ENCODE measurements at places on chromosomes 13 and 19.

GRCh38 chr13:43293008-43293407, 269.6 kb downstream of the DNAJC15 start:
- no peak for DNase-seq

DNA sequence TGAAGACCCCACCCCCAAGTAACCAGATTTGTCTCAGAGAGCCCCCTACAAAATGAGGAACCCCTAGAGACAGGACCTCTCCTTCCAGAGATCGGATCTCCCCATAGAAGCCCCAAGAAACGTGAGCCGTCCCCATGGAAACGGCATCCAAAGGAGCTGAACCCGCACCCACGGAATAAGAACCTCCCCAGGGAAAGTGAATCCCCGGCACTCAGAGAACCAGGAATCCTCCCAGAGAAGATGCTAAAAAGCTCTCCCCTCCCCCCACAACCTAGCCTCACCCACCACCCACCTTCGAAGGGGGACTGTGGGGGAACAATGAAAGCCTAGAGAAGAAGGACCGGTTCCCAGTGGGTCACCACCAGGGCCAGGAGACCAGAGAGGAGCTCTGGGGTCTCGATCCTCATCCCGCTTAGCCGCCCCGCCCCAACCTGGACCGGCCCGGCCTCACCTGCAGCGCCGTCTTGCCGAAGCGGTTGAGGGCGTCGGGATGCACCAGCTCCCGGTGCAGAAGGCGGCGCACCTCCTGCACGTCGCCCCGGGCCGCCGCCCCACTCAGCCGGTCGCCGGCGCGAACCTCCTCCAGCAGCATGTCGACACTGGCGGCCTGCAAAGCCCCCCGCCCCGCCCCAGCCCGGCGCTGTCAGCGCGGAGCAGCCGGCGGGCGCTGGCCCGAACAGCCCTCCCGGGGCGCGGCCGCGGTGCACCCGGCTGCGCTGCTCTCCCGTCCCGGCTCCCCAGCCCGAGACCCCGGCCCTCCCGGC, 535 bp downstream of the CDKN2D start:
- DNase-seq: peak; percentile 77

GRCh38 chr19:41920882-41921576, 7.2 kb downstream of the ERFL start:
- no peak for DNase-seq

DNA sequence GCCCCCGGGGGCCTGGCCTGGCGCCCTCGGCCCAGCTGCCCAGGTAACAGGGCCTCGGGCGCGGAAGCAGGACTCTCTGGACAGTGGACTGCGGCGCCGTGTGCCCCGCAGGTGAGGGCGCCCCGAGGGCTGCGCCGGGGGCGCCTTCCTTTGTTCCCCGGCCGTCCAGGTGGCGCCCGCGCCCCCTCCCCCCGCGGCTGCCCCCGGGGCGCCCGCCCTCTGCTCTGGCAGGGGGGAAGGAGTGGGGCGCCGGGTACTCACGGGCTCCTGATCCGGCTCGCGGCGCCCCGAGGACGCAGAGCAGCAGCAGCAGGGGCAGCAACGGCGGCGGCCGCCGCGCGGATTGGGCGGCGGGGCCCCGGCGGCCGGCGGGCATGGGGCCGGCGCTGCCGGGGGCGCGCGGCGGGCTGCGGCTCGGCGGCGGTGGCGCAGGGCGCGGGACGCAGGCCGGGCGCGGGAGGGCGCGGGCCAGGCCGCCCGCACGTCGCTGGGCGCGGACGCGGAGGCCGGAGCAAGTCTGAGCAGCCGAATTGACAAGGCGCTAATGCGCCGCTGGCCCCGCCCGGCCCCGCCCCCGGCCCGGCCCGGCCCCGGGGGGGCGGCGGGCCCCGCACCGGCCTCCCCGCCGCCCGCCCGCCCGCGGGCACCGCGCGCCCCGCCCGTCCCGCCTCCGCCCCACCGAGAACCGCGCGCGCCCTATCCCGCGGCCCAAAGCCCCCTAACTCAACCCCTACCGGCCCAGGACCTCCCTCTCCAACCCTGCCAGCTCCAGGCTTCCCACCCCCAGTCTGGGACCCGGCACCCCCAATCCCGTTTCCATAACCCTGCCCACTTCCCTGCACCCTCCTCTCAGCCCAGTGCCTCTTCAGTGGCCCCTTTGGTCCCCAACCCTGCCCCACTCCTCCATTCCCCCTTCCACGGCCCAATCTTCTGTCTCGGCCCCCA, at the start of gene CRLF1:
TSS of gene CRLF1 (minus strand) at position 519 of the 945 bp plus-strand sequence. CDS start at position 376, 143 bp downstream.
- no peak for DNase-seq

GRCh38 chr13:89899302-89900103, 1448.0 kb upstream of the MIR17HG start:
- DNase-seq: no peak

DNA sequence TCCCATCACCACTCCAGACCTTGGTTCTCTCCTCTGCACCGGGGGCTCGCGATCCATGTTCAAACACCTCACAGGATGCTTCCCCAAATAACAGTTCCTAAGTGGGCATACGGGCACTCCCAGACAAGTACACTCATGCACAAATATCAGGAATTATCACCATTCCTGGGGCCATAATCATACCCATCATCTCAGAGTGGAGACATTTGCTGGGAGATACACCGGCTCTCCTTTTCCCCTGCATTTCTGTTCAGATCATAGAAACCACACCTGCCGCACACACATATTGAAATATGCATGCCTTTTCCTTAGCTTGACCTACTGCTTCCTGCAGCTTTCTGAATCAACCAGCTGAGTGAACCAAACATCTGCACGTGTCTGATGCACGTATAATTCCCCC, 33.9 kb upstream of the MBNL2 start:
- no peak for DNase-seq

DNA sequence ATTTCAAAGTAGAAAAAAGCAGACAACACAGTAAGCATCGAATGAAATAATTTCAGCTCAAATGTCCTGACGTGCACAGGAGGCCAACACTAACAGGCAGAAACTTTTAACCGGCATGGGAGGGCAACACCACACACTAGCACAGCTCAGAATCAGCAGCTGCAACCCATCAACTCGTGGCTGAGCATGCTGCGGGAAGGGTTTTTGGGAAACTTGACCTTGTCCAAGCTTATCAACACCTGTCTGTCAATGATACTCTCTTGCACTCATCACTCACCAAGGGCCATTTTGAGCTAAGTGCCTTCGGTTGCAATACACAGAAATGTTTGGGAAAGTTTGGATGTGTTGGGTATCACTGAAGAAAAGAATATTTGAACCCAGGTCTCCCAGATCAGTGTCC, 483.7 kb downstream of the TSHZ3 start:
- DNase-seq: no peak

DNA sequence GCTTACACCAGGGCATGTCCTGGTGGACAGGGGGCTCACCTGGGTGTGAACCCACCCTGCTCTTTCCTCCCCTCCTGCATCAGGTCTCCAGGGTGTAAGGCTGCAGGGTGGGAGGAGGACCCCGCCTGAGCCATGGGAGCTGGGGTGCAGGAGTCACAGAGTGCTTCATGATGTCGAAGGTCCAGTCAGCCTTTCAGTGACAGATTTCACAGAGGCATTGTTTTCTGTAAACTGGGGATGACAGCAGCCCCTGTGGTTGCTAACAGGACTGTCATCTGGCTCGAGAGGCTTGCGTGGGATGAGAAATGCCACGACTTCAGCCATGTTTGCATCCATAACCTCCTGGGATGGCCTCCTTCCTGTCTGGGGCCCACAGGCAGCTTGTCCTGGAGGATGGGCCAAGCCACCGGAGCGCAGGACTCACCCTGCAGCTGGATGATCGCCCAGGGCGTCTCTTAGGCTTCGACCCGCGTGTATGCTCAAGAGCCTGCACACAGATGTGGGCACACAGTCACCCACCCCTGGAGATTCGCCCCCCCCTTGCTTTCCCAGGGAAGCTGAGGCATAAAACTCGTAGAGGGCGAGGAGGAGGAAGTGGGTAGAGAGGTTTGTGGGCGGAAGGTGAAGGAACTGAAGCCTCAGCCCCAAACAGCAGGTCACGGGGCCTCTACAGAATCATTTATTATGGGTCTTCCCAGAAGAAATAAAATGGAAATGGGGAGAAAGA, 4.9 kb downstream of the NANOS3 start:
- DNase-seq: no peak

- no peak for DNase-seq
Measured at GRCh38 chr19:48396016-48396823, 2.8 kb downstream of the GRIN2D start.

DNA sequence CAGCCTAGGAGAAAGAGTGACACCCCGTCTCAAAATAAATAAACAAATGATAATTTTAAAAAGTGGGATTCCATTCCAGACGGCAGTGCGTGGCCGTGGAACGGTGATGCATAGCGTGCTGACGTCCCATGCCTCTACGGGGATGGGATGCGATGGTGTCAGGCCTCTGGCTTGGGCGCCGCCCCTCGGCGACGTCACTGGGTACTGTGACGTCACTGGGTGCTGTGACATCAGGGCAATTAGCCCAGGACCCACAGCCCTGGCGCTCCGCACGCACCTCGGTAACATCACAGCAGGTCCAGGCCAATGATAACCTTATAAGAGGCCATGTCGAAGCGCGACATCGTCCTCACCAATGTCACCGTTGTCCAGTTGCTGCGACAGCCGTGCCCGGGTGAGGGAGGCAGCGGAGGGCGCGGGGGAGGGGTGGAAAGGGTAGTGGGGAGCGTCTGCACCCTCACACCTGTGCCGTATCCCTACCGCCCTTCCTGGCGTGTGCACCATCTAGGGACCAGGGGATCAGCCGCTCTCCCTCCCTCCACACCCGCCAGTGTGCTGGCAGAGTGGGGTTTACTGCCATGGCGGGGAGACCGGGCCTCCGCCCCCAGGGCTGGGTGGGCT, at the start of gene GAPDHS:
TSS of gene GAPDHS (plus strand) at position 256 of the 621 bp plus-strand sequence. CDS start at position 328, 72 bp downstream.
- no peak for DNase-seq

GRCh38 chr19:46713781-46714443, 3.0 kb downstream of the PRKD2 start:
- peak; percentile 87 for DNase-seq

GRCh38 chr13:27605610-27606200, 14.6 kb downstream of the LNX2 start:
- DNase-seq: no peak

DNA sequence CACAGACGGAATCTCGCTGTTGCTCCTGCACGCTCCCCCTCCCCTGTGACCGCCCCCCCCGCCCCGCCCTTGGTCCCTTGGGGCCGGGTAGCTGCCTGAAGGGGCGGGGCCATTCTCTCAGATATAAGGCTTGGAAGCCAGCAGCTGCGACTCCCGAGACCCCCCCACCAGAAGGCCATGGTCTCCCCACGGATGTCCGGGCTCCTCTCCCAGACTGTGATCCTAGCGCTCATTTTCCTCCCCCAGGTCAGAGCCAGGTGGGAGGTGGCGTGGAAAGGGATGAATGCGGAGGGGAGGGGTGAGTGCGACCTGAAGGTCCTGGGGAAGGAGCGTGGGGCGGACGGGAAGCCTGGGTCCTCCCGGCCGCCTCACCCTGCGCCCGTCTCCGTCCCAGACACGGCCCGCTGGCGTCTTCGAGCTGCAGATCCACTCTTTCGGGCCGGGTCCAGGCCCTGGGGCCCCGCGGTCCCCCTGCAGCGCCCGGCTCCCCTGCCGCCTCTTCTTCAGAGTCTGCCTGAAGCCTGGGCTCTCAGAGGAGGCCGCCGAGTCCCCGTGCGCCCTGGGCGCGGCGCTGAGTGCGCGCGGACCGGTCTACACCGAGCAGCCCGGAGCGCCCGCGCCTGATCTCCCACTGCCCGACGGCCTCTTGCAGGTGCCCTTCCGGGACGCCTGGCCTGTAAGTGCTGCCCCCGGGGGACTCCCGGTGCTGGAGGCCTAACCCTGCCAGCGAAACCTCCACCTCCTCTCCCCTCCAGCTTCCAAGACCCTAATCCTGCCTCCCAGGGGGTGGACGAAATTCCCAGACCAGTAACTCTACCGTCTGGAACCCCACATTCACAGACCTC, at the start of gene DLL3:
TSS of gene DLL3 (plus strand) at position 150 of the 845 bp plus-strand sequence. CDS start at position 178, 28 bp downstream.
- DNase-seq: no peak

GRCh38 chr19:51271067-51271466, 20.2 kb downstream of the SIGLECL1 start:
- peak; percentile 8 for DNase-seq

DNA sequence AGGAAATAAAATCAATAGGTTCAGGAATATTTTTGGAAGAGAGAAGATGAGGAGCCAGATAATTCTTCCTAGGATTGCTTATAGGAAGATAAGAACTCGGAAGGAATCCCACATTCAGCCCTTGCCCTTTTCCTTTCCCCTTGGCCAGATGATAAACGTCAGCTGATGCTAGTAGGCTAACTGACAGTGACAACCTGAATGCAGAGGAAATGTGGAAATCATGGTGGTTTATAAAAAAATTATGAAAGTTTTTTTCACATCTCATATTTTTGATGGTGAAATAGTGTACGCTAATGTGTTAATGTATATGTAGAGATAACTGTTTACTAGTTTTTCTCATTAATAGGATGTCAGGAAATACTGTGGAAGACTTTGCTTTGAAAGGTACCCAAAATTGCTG, 56.9 kb downstream of the EDNRB start:
- DNase-seq: no peak

DNA sequence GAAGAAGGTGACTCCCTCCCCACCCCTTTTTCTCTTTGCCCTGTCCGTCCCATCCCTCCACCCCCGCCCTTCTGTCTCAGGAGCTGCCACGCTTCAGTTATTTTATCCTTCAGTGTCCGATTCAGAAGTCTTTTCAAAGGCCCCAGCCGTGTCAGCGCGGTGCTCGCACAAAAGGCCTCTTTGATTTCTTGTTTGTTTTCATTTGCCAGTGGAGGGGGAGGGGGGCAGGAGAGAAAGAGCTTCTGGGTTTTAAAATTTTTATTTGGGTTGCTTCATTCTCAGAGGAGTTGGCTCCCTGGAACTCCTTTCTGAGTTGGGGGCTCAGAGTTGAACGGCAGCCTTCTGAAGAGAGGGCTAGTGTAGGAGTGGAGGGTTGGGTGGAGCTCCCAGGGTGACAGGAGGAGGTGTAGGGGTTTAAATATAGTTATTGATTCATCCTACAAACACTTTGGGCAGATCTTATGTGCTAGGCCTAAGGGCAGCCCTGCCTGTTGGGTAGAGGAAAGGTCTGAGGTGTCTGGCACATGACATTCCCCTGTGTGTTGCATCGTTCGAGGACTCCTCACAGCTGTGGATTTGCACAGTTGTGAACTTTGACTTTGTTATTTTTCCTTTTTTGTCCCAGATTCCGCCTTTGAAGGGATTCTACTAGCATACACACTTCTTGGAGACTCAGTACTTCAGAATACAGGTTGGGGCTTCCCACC, 36.8 kb downstream of the NFIX start:
- no peak for DNase-seq

DNA sequence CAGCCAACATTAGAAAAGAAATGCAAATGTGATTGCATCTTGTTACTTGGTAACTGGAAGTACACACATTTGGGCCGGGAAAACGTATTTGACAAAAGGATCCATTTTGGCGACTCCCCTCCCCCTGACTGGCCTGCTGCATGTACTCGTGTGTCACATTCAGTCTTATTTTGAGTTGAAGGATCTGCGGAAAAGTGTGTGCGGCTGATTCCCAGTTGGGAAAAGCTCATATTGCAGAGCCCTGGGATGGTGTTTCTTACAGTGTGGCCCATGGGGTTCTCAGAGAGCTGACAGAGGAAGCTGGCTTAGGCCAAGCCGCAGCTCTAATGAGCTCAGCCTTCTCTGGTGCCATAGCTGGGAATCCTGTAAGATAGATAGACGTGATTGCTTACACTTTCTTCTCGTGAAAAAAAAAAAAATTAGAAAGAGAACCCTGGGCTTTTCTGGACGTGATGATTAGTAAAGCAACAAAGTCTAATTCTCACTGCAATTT, 170.3 kb upstream of the ARGLU1 start:
- no peak for DNase-seq

GRCh38 chr13:76326343-76326742, 559.9 kb downstream of the KCTD12 start:
- no peak for DNase-seq

GRCh38 chr13:19742643-19743042, 40.1 kb downstream of the PSPC1 start:
- DNase-seq: peak; percentile 11

- no peak for DNase-seq
Measured at GRCh38 chr13:102286326-102286725, 115.5 kb downstream of the FGF14 start.
